ENCODE measurements at places on chromosomes 12 and 14. TPM values are rescaled to one million over a fixed set of nuclear protein-coding genes. Genes with fewer than 3 reads are reported as not detected.

DNA sequence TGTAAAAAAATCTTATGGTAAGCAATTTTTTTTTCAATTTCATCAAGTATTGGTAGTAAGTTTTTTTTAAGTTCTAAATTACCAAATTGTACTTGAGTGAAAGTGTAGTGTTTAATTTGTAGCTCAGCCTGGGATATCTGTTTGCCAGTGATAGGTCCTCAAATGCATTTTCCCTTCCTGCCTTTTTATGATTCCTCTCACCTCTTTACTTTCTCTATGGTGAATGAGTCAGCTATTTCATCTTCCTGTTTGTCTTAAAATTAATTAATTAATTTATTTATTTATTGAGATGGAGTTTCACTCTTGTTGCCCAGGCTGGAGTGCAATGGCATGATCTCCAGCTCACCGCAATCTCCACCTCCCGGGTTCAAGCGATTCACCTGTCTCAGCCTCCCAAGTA lies 10.6 kb downstream of the SRP54 start:
- no peak for DNase-seq

DNA sequence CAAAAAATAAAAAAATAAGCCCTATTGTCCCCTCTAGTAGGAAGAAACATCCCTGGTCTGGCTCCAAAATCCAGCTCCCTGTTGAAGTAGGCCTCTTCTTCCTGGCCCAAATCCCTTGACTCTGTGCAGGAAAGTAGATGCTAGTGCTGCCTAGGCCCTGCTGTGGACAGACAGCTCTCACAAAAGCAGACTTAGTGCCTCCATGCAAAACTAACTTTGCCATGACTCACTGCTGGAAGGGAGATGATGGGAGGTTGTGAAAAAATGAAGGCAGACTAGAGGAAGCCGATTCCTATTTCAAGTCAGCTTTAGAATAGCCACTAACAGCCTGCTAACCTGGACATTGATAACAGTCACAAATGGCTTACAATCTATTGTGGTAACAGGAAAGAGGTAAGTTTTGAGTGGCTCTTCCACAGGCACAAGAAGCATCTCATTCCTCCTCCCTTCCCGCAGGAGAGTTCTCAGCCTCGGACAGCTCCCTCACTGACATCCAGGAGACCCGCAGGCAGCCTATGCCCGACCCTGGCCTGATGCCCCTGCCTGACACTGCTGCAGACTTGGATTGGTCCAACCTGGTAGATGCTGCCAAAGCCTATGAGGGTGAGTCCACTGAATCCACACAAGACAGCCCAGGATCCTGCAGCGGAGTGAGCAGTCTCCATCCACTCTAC lies 198.9 kb upstream of the RGS6 start:
- peak; percentile 79 for DNase-seq

DNA sequence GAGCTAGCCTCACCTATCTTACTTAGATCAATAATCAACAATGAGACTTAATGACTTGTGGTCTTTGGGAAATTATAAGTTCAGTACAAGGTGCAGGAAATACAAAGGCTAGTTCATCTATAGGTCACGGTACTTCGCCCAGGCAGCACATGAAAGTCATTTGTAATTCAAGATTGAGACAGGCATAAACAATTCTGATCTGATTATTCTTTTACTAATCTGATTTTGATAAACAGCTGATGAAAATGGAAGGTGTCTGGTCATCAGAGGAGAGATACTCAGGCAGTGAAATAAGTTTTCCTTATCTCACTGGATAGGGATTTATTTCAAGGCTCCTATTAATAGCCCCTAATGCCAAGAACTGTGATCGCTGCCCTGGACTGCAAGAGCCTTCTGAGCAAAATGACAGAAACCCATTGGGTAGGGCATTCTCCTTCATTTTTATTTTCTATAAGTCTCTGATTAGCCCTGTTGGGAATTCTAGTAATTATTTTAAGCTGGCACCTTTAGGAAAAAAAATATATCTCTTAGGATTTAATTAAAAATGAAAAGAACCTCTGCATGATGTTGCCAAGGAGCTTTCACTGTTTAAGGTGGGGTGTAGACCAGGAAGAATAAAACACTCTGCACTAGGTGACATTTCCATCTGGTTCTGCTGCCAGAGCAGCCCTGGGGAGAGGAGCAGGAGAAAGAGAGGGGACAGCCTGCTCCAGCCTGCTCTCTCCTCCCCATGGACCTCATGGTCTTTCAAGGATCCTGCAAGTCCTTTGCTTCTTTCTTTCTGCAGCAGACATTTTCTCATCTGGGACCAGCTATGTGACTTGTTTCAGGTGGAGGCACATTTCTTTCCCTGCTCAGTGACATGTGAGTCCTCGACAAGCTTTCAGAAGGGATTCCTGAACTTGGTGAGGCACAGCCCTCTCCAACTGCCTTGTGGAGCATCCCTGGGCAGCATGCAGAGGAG lies 44.8 kb downstream of the SSPN start:
- DNase-seq = no peak

GRCh38 chr12:49131894-49132461 lies 783 bp upstream of the TUBA1B start:
- peak; percentile 52 for DNase-seq

DNA sequence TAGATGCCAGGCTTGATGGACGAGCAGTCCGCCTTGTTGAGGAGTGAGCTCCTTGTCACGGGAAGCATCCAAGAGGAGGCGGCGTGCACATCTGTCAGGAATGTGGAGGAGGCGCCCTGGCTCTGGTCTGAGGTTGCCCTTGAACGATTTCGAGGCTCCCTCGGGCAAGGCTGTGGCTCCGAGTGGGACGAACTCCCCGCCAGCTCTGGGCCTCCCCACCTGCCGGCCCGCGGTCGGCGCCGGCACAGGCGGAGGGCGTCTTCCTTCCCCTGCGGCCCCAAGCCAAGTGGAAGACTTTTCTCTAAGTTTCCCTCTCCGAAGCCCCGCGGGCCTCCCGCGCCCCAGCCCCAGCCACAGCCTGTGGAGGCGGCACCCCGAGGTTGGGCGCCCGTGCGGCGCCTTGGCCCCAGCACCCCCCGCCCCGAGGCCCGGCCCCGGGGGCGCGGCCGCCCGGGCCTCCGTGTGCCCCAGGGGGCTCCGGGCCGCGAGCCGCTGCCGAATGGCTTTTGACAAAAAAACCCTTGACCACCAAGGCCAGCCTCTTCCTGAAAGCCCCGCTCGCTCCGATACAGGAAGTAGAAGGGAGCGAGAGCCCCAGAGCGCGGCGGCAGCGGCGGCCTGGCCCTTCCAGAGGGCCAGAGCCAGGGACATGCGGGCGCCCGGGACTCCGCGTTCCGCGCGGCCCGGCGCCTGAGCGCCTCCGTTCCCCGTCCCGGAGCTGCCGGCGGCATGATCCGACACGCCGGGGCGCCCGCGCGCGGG lies at the start of gene RIN3:
Gene RIN3 (plus strand): TSS at position 578 of the 762 bp plus-strand sequence. CDS start 152 bp downstream, at position 730.
- DNase-seq = peak; percentile 69

DNA sequence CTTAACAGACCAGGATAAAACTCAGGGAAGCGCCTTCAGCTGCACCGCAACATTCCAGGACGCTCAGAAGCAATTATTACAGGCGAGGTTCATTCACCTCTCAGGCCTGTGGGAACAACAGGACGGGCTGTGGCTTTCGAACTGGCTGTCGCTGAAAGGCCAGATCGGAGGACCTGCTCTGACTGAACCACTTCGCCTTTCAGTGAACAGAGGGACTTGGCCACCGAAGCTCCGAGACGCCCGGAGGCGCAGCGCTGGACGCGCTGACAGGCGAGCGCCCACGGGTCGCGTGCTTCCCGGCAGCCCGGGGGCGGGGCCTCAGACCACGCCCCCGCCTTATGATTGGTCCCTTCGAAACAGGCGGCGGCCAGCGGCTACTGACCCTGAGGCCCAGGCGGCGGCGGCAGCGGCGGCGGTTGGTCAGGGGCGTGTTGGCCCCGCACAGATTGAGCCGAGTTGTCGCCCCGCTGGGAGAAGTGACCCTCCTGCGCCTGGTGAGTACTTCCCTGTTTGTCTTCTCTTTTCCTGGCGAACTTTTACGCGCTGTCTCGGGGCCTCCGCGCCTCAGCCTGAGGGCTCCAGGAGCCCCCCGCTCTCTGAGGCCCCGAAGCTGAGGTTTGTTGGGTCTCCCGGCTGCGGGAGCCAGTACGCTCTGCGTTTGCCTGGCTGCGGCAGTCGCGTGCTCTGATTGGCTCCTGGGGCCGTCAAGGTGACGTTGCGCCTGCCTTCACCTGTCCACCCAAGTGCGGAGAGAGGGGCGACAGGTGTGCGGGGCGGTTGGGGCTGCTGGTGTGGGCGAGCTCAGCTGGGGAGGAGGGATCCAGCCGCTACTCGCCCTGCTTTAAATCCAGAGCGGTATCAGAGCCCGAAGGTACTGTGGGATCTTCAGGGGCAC lies at the start of gene GAS2L3:
Gene GAS2L3 (plus strand): TSS at position 393 of the 895 bp plus-strand sequence. CDS start 21,221 bp downstream, outside the sequence.
- DNase-seq = peak; percentile 88

DNA sequence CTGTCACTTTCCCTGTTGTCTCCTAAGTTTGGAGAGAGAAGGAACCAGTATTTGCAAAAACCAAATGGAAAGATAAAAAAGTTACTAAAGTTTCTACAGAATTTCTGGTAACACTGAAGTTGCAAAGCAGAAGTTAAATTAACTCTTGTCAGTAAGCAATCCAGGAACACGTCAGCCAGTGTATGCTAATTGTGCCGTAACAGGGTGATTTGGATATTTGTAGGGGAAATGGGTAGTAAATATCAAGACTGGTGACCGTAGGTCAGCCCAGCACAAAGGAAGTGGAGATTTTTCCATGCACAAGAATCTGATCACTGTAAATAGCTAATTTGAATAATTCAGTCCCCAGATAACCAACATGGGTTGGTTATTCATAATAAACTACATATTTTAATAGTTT lies 2.3 kb downstream of the CDKN1B start:
- DNase-seq = no peak

DNA sequence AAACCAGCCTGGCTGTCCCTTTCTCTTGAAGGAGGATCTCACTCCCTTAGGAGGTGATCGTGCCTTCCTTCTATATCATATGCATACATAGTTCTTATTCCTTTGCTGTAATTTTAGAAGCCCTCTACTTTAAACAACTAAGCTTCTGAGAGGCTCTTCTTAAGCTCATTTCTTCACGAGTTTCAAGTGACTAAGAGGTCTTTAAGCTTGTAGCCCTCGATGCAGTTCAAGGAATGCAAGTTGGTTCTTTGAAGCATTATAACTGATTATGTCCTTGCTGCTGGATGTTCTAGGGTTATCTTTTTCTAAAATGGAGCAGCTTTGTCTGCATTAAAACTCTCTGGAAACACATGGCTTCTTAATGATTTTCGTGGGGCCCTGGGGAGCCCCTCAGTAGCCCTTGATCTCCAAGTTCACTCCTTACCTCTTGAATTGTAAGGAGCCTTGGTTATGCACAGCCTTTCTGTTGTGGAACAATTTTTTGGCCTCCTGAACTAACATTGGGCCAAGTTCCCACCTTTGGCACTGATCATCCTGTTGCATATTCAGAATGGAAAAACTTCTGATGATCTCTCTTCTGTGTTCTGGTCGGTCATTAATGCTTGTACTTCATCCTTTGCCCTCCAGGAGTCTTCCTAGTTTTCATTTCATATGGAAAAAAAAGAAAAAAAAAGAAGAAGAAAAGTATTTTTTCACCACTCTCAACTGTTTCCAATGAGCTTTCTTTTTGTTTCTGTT lies 12.6 kb downstream of the RASSF8 start:
- DNase-seq = peak; percentile 58

GRCh38 chr12:128316973-128317526 lies 50.1 kb downstream of the TMEM132C start:
- DNase-seq = peak; percentile 92

DNA sequence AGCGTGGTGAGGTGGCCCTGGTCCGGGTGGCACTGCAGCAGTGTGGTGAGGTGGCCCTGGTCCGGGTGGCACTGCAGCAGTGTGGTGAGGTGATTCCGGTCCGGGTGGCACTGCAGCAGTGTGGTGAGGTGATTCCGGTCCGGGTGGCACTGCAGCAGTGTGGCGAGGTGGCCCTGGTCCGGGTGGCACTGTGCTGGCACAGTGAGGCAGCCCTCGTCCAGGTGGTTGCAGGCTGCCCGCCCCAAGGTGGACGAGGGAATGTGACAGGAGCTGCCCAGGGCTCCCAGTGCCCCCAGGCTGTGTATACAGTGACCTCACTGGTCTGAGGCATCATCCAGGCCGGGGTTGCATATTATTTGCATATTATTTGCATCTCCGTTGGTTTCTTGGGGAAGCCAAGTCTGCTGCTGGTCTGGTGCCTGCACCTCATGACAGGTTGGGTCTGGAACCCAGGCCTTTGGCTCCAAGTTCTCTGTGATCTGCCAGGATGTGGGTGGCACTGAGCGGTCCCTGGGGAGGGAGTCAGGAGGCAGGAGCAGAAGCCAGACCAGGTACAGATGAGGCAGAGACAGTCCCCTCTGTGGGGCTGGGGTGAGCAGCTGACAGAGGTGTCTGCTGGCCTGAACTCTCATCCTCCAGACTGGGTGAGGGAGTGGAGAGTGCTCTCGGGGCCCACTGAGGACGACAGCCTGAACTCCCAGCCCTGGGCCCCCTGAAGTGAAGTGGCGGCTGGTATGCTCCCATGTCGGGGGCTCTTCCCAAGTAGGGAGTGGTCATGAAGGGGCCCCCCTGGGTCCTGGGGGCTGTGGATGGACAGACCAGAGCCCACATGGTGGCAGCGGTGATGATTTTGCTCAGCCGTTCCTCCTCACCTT lies 79.3 kb downstream of the KIF26A start:
- no peak for DNase-seq

DNA sequence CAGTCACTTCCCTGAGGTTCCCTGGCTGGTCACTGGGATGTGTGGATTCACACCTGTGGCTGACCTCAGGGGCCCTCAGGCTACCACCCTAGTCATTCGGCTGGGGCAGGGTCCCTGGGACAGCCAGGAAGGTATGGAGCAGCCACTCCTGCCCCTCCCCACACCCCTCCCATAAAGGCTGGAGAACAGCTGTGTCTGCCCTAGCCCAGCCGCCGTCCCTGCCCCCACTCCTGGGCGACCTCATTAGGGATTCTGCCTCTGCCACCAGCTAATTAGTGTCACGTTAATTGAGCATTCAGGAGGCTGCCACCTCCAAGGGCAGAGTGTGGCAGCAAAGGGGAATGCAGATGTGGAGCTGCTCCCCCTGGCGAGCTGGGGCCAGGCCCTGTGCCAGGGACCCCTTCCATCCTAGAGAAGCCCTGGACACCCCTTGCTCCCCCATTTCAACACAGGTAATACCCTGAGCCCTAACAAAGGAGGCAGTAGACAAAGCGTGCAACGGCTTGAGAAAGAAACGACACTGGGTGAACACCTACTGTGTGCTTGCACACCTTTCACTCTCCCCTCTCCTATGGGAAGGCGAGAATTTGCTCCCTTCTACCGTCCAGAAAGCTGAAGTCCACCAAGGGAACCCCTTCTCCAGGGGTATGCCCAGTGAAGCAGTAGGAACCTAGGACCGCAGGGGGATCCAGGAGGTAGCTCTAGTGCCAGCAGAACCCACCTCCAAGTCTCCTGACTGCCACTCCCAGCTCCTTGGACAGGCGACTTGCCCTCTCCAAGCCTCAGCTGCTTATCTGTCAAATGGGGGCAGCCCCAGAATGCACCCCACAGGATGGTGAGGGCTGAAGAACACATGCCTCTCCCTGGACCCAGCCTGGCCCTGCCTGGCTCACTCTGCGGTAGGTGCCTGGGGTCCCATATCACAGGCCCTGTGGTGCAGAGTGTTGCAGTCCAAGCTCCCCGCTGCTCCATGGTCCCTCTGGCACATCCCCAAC lies 45.1 kb downstream of the FAM222A start:
- DNase-seq = no peak

Gene GTF2A1
- total RNA-seq = 39.7 TPM

Gene FBXO34
- 37.3 TPM for total RNA-seq

Gene KLRD1
- total RNA-seq = 5.1 TPM

Gene BRMS1L
- 12.0 TPM for total RNA-seq

Measured in umbilical cord (tissue), 2 donors.